ENCODE measurements at places on chromosomes 3 and 15.

GRCh38 chr3:20073068-20073467 is 32.8 kb downstream of the KAT2B start:
- H3K27me3 ChIP-seq, result no peaks in the 10 kb centered on the region
- no peak for DNase-seq
- no peak overlapping the region for H3K27ac ChIP-seq
- no peaks in the 10 kb centered on the region for H3K4me1 ChIP-seq
- no peak overlapping the region for H3K4me3 ChIP-seq

GRCh38 chr3:59249698-59250361 is 200.0 kb upstream of the CFAP20DC start:
- no peak for DNase-seq
- peaks cover 5% of the 10 kb centered on the region for H3K4me1 ChIP-seq
- H3K27ac ChIP-seq, result no peak overlapping the region

DNA sequence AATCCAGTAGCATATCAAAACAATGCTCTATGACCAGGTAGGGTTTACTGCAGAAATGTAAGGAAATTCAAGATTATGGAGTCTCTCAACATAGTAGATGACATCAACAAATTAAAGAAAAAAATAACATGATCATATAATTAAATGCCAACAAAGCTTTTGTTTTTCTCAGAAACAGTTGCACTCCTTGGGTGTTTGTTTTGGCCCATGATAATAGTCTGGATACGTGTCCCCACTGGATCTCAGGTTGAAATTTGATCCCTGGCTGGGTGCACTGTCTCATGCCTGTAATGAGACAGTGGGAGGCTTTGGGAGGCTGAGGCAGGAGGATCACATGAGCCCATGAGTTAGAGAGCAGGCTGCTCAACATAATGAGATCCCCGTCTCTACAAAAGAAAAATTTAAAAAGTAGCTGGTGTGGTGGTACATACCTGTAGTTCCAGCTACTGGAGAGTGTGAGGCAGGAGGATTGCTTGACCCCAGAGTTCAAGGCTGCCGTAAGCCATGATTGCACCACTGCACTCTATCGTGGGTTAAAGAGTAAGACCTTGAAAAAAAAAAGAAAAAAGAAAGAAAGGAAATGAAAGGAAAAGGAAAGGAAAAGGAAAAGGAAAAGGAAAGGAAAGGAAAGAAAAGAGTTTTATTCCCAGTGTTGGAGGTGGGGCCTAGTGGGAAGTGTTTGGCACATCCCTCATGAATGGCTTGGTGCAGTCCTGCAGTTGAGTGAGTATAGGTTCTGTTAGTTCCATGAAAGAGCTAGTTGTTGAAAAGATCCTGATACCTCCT is 53.3 kb upstream of the FOXB1 start:
- H3K4me1 ChIP-seq, result no peaks in the 10 kb centered on the region
- peaks cover 36% of the 10 kb centered on the region for H3K27me3 ChIP-seq
- DNase-seq, result no peak
- no peaks in the 10 kb centered on the region for H3K36me3 ChIP-seq
- H3K27ac ChIP-seq, result no peak overlapping the region
- no peak overlapping the region for H3K4me3 ChIP-seq

GRCh38 chr3:63015614-63016309 is 140.5 kb upstream of the CADPS start:
- no peaks in the 10 kb centered on the region for H3K27me3 ChIP-seq
- no peaks in the 10 kb centered on the region for H3K4me1 ChIP-seq
- H3K36me3 ChIP-seq, result no peaks in the 10 kb centered on the region
- no peak overlapping the region for H3K27ac ChIP-seq

GRCh38 chr3:101828276-101828675 is 21.0 kb upstream of the NFKBIZ start:
- no peak for DNase-seq
- no peaks in the 10 kb centered on the region for H3K36me3 ChIP-seq
- H3K4me3 ChIP-seq, result peak overlapping the region; percentile 60
- H3K27ac ChIP-seq, result peak overlapping the region; percentile 83
- peaks cover 30% of the 10 kb centered on the region for H3K4me1 ChIP-seq
- no peaks in the 10 kb centered on the region for H3K27me3 ChIP-seq

- H3K4me3 ChIP-seq, result no peak overlapping the region
- H3K27me3 ChIP-seq, result no peaks in the 10 kb centered on the region
- peaks cover 4% of the 10 kb centered on the region for H3K4me1 ChIP-seq
- no peak for DNase-seq
- H3K27ac ChIP-seq, result no peak overlapping the region
These were observed 227.1 kb upstream of the CD96 start for GRCh38 chr3:111314898-111315297.

- H3K36me3 ChIP-seq, result no peaks in the 10 kb centered on the region
- no peak for DNase-seq
- H3K27ac ChIP-seq, result no peak overlapping the region
- no peaks in the 10 kb centered on the region for H3K27me3 ChIP-seq
These were observed 11.9 kb upstream of the LEKR1 start for GRCh38 chr3:156814295-156814694.

DNA sequence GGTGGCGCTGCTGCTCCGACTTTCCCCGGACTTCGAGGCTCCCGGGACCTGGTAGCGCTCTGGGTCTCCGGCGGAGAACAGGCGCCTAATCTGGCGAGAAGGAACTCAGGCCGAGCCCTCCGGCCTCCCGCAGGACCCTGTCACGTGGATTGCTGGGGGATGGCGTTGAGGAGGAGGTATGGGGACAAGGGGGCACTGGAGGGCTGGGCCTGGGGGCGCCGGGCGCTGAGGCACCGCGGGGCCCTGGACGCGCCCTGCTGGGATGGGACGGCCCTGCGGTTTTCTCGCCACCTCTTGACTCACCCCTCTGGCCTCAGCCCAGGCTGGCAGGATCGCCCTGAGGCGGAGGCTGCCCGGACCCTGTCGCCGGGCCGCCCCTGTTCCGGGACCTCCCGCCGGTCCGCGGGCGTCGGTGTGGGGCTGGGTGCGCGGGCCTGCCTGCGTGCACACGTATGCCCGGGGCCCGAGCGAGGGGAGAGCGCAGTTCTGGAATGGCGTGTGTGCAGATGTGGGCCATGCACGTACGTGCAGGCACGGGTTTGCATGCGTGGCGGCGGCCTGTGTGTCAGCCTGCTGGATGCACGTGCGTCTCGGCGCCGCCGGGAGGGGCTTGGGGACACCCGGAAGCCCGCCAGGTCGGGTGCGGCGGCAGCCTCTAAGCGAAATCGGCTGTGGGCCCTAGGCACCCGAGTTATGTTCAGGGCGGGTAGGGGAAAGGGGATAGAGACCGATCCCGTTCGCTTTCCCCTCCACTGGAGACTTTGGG is 752 bp downstream of the C15orf39 start:
- no peaks in the 10 kb centered on the region for H3K27me3 ChIP-seq
- H3K4me3 ChIP-seq, result peak overlapping the region; percentile 99

DNA sequence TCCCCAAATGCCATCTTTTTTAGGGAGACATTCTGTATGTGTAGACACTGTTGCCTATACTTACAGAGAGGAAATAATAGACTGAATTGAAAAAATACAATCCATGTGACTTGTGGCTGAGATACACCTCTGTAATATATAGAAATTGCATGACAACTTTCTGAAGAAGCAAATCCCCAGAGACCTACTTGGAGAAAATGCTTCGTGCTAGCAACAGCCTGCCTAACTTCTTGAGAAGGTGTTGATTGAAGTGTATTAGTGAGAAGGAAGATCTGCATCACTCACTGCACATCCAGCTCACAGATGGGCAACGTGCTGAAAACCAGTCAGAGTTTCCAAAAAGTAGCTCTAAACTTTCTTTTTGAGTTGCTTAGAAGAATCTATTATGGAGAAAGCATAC is 404.1 kb downstream of the EPHB1 start:
- no peaks in the 10 kb centered on the region for H3K27me3 ChIP-seq
- H3K27ac ChIP-seq, result no peak overlapping the region
